ENCODE measurements at places on chromosomes 4 and X.

- DNase-seq, result no peak
Measured at GRCh38 chr4:52862639-52863161, 583 bp downstream of the RASL11B start.

DNA sequence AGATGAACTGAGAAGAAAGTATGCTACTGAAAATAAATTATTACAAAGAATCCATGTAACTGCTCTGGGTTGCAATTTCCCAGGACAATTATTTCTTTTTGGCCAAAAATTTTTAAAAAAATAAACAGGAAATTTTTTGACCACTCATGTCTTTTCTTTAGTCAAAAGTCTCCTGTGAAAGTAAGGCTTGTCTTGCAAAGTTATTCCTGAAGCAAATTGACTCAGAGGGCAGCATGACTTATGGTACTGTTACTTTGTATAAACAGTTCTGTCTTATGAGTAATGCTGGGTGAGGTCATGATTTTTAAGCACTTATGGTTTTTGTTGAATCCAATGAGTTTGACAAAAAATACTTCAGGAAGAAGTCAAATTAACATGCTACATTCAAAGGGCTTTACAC, 292.8 kb upstream of the ARSJ start:
- peak; percentile 95 for DNase-seq

- no peak for DNase-seq
Measured at GRCh38 chrX:13695601-13696115, 6.7 kb downstream of the RAB9A start.

DNA sequence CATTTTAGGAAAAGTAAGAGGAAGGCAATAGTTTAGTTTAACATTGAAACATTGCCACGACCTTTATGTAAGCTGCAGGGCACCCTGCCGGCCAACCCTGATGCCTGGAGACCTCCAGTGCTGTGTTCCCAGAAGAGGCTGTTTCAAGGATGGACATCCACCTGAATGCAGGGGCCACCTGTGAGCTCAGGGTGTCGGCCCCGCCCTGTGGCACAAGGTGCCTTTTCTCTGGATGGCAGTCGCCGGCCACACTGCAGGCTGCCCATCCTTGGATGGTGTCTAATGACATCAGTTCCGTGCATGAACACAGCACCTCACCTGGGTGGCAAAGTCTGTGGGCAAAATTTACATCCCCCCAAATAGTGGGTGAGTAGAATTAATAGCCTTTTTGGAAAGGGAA, 180.0 kb downstream of the AFAP1 start:
- DNase-seq, result no peak

DNA sequence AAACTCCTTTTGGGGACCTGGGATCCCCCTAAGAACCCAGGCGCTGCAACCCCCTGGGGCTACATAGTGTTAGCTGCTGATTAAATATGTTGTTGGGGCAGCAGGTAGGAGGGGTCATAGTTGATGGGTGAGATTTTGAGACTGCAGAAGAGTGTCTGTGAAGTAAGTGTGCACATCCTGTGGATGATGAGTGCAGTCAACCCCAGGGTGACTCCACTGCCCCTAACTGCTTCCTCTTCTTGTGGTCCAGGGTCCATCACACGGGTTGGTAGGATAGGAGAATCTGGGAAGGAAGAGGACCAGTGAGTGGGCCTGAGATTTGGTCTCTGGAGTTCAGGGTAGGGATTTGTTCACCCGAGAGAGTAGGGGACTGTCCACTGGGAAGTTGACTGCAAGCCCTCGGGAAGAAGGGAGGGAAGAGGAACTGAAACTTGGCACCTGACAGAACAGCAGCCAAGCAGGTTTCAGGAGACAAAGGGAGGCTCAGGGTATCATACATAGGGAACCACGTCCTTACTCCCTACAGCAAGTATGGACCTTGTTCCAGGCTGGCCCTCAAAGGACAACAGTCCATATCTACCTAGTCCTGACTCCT, 8.5 kb downstream of the DLG3 start:
- no peak for DNase-seq

GRCh38 chr4:147927377-147928137, 195.7 kb downstream of the ARHGAP10 start:
- no peak for DNase-seq

GRCh38 chr4:56302760-56303159, 84.5 kb downstream of the AASDH start:
- no peak for DNase-seq

- DNase-seq, result no peak
Measured at GRCh38 chr4:177369372-177369771, 59.7 kb downstream of the NEIL3 start.

DNA sequence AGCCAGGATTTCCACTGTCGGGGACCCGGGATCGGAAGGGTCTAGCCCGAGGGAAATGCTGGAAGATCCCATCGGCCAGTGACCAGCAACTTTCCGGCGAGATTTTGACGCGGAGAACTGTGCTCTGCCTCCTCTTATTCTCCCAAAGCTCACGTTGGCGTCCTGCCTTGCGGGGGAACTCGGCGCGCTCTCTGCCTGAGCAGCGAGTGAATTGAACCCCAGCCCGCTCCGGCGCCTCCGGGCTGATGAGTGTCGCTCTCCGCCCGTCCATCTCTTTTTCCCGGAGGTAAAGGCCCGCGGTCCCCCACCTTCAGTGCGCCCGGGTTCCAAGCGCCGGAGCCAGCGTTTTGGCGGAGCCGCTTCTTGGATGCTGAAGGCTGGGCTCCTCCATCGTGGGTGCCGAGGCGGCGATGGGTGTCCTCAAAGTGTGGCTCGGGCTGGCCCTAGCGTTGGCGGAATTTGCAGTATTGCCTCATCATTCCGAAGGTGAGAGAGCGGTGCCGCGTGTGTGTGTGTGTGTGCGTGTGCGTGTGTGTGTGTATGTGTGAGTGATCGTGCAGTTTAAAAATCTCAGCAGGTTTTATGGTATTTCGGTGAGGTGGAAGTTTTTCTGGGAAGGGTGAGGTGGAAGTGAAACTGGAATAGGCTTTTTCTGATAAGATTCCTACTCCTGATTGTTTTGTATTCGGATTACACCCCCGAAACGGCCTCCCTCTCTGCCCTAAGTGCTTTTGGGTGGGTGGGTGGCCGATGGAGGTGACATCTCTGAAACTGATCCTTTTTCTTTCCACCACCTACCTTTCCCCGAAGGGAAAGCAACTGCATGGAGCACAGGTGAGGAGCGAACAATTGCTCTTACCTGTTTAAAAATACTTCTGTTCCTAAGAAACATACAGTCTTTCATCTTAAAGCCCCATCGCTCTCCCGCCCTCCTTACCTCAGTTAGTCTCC, 752 bp downstream of the FRAS1 start:
- no peak for DNase-seq
